ENCODE measurements at places on chromosomes 5 and 9.

- DNase-seq: no peak
Measured at GRCh38 chr9:137482094-137482781, 23.1 kb upstream of the NSMF start.

DNA sequence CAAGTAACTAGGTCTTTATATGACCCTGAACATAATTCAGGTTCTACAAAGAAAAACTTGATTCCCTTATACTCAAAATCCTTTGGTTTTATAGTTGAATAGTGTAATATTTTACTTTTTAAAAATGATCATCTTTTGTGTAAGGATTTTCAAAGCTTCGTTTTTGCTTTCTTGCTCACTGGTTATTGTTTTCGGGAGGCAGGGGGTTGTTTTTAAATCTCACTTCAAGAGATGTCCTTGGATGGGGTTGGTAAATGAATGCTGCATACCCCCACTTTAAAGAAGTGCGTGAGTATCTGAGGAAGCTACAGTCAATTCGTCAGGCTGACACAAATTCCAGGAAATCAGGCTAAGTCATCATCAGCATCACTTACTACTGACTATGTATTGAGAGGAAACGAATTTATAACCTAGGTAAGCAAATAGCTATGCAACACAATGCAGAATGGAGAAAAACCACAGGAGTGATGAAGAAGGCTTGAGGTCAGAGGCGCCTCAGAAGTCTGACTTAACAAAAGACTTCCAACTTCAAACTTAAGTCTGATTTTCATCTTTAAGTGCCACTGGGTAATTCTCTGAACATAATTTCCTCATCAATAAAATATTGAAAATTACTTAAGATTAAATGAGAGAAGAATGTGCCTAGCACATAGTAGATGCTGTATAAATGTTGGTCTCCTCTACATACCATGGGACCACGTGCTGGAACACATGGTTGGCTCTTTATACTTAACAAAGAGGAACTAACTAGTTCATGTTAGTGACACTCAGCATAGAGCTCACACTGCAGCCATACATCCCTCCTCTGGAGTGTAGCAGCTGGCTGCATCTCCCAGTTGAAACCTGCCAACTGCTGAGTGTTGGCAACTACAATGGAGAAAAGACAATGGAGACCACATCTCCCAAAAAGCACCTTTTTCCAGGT lies 106.0 kb upstream of the KIF2A start:
- no peak for DNase-seq

- no peak for DNase-seq
Measured at GRCh38 chr9:88808019-88808656, 183.1 kb upstream of the S1PR3 start.

GRCh38 chr5:180305481-180305880 lies 13.6 kb upstream of the MAPK9 start:
- no peak for DNase-seq

DNA sequence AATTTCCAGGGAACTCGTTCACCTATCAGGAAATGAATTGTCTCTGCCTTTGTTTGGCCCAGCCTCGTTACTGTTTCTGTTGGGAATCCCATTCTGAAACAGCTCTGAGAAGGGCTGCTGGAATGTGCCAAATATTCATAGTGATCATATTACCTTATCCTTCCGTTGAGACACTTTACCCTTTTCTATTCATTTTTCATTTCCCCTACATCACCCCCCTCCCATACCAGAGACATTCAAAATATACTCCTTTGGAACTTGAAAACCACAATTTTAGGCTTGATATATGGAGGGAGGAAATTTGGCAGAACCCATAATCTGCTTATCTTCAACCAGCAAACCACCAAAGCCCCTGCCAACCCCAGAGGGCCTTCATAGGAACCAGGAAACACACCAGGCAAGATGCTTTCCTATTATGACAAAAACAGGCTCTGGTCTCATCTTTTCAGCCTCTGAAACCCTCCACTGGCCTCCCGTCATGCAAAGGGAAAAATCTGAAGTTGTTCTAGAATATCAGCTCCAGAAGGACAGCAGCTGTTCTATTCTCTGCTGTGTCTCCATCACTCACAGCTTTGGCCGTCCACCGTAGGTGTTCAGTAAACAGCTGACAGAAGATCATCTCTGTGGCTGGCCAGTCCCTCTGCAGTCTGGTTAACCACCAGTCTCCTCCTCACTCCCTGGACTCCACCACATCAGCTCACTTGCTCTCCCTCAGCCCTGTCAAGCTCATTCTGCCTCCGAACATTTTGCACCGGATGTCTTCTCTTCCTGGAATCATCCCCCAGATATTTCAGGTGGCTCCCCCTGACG lies 217.2 kb upstream of the WWC1 start:
- no peak for DNase-seq
